Activated T-helper 17 cell treated with anti-CD3 and anti-CD28 coated beads, Interleukin-2, amount 50 U/mL, for 72 hours (primary cell): ENCODE measurements at places on chromosomes 1 and 21.

- no peaks in the 10 kb centered on the region for H3K4me1 ChIP-seq
- peaks cover 3% of the 10 kb centered on the region for H3K27me3 ChIP-seq
- no peak overlapping the region for H3K4me3 ChIP-seq
Measured at GRCh38 chr1:171352554-171352953, 38.6 kb downstream of the FMO4 start.

GRCh38 chr1:173475564-173476196 lies 1.5 kb upstream of the PRDX6 start:
- H3K4me3 ChIP-seq, result peak overlapping the region; percentile 87
- H3K27me3 ChIP-seq, result no peaks in the 10 kb centered on the region
- ATAC-seq, result peak; percentile 62
- H3K27ac ChIP-seq, result peak overlapping the region; percentile 79

GRCh38 chr1:236759252-236759859 lies 35.7 kb upstream of the MTR start:
- H3K36me3 ChIP-seq, result no peaks in the 10 kb centered on the region
- peak overlapping the region; percentile 14 for H3K4me3 ChIP-seq
- H3K27me3 ChIP-seq, result peaks cover 7% of the 10 kb centered on the region
- peak; percentile 43 for ATAC-seq
- H3K27ac ChIP-seq, result no peak overlapping the region

DNA sequence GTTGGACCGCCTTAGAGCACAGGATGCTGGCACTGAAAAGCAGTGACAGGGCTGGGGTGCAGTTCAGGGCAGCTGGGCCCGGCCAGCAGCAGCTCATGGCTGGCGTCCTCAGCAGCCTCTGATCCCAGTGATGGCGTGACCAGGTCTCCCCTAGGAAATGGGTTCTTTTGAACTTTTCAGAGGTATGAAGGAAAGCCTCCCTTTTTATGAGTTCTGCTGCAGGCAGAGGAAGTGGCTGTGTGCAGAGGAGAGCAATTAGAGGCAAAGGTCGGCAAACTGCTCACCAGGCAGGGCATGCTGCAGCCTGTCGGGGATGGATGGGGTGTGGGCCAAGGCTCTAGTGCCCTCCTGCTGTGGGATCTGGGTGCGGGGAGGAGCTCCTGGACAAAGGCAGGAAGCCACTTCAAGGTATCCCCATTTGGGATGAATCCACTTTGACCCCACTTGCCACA lies 45.6 kb upstream of the RAB4A start:
- H3K36me3 ChIP-seq, result no peaks in the 10 kb centered on the region
- no peak overlapping the region for H3K27ac ChIP-seq
- H3K4me1 ChIP-seq, result peaks cover 11% of the 10 kb centered on the region
- H3K27me3 ChIP-seq, result peaks cover 7% of the 10 kb centered on the region
- no peak overlapping the region for H3K4me3 ChIP-seq

GRCh38 chr1:79575424-79575823 lies 568.9 kb upstream of the ADGRL4 start:
- no peak overlapping the region for H3K27ac ChIP-seq
- no peak overlapping the region for H3K4me3 ChIP-seq
- H3K27me3 ChIP-seq, result no peaks in the 10 kb centered on the region
- no peaks in the 10 kb centered on the region for H3K36me3 ChIP-seq
- H3K4me1 ChIP-seq, result no peaks in the 10 kb centered on the region

DNA sequence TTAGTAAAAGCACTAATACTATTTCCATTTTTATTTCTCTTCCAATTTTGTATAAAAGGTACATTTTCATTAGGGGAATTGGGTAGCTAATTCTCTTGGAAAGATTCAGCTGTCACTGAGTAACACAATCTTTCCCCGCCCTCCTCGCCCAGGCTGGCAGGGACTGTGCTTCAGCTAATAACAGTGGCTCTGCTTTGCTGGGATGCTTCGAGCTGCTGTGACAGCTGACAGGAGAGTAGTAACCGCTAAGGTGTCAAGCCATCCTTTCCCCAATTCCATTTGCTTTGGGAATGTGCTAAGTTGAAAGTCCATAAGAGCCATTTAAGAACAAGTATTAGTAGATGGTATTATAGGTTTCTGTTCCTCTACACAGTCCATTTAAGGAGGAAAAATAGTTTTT lies 106.7 kb upstream of the NRIP1 start:
- no peaks in the 10 kb centered on the region for H3K4me1 ChIP-seq
- no peaks in the 10 kb centered on the region for H3K36me3 ChIP-seq
- no peak overlapping the region for H3K27ac ChIP-seq
- H3K27me3 ChIP-seq, result peaks cover 5% of the 10 kb centered on the region
- ATAC-seq, result no peak

DNA sequence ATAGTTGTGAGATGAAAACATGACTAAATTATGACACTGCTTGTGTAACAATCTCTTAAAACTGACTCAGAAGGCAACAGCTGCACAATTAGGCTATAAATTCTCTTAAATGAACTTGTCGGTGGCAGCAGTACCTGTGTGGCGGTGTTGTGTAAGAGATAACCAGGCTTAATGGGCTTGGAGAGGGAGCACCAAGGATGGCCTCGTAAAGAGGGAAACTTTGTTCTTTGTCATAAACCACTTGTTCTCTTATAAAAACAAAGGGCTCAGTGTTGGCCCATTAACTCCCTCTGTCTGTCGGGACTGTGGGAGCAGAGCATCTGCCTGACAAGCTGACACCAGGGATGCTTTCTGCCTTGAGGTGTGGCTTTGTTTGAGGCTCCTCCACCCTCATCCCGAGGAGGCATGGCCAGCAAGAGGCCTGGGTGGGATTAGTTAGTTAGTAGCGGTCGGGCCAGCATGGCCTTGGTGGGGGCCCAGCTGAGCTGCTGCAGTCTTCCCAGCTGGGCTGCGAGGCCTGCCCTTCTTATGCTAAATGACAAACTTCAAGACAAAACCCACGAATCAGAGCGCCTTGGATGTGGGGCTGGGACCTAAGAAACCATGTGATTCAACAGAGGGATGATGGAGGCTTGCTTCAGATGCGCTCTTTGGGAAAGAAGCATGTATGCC lies 171.4 kb downstream of the CAMTA1 start:
- ATAC-seq, result no peak
- no peak overlapping the region for H3K4me3 ChIP-seq
- H3K36me3 ChIP-seq, result no peaks in the 10 kb centered on the region
- no peaks in the 10 kb centered on the region for H3K4me1 ChIP-seq
- H3K27ac ChIP-seq, result no peak overlapping the region
- peaks cover 6% of the 10 kb centered on the region for H3K27me3 ChIP-seq

GRCh38 chr1:155968670-155969069 lies 9.7 kb downstream of the ARHGEF2 start:
- peak overlapping the region; percentile 87 for H3K27ac ChIP-seq
- peaks cover 44% of the 10 kb centered on the region for H3K4me1 ChIP-seq
- ATAC-seq, result no peak
- peaks cover 98% of the 10 kb centered on the region for H3K36me3 ChIP-seq
- peak overlapping the region; percentile 100 for H3K4me3 ChIP-seq

DNA sequence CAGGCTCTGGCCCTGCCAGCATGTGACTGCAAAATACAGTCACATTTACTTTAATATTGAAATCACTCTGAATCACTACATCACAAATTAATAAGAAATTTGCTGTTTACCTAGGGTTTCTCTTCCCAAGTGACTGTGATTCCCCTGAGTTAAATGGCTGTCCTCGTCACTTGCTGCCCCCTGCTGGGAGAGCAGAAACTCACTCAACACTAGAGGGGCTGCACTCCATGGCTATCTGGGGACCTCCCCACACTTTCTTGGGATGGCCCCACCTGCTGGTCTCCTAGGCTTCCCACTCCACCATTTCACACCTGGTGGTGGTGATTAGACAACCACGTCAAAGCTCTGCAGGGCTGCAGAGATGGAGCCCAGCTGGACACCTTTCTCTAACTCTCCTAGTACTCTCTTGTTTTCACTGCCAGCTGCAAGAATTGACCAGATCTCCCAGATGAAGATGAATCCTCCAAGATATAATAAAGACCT lies 63.4 kb downstream of the CD2 start:
- H3K4me1 ChIP-seq, result peaks cover 30% of the 10 kb centered on the region
- no peaks in the 10 kb centered on the region for H3K27me3 ChIP-seq
- peak overlapping the region; percentile 86 for H3K4me3 ChIP-seq
- peak; percentile 65 for ATAC-seq

- no peak overlapping the region for H3K4me3 ChIP-seq
- H3K36me3 ChIP-seq, result no peaks in the 10 kb centered on the region
- H3K27me3 ChIP-seq, result peaks cover 15% of the 10 kb centered on the region
- no peak for ATAC-seq
- H3K4me1 ChIP-seq, result no peaks in the 10 kb centered on the region
Measured at GRCh38 chr1:183097438-183098051, 74.3 kb downstream of the LAMC1 start.

DNA sequence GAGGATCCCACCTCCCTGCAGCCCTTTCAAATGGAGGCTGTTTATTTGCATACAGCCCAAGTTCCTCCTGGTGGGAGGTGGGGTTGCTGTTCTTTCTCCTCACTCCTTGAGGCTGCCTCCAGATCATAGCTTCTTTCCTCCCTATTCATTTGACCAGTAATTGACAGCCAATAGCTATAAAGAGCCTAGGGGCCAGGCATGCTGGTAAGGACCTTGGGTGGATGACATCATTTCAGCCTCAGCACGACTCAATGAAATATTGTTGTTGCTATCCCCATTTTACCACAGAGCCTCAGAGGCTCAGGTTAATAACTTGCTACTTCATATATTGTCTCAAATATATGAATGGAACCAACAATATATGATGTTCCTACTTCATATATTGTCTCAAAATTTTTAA lies 31.1 kb downstream of the ZSCAN20 start:
- no peak for ATAC-seq
- no peak overlapping the region for H3K4me3 ChIP-seq
- H3K27me3 ChIP-seq, result no peaks in the 10 kb centered on the region
- H3K36me3 ChIP-seq, result no peaks in the 10 kb centered on the region
- no peak overlapping the region for H3K27ac ChIP-seq
